ENCODE measurements at places on chromosomes 2 and 18. TPM values are rescaled to one million over a fixed set of nuclear protein-coding genes. Genes with fewer than 3 reads are reported as not detected.

GRCh38 chr2:224875153-224875552 lies 159.0 kb upstream of the CCDC195 start:
- no peak for DNase-seq
- H3K27ac ChIP-seq, result peak overlapping the region; percentile 38
- H3K4me1 ChIP-seq, result peaks cover 26% of the 10 kb centered on the region
- H3K27me3 ChIP-seq, result no peaks in the 10 kb centered on the region
- H3K36me3 ChIP-seq, result no peaks in the 10 kb centered on the region

DNA sequence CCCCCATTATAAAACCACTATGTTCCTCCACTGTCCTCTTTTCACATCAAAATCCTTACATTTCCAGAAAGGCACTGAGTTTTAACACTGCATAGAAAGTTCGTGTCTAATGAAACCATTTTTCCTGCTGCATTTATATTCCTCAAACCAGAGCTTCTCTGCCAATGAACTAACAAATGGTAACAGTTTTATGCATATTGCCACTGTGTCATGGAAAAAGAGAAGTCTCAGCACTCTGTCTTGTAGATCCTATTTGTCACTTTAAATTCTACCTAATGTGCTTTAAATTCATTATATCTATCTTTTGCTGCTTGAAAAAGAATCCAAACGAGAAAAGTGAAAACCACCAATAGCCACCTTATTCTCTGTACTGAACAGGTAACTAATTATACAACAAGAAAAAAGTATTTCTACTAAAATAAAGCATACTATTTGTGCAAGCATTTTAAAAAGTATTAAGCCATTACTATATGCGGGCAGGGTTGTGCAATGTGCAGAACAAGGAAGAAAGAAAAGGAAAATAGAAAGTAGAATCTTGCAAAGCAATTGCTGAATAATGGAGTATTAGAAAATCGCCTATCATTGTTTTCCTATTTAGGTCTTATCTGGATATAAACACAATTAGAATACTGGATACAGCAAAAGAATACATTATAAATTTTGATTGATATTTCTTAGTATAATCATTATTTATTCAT lies 328.9 kb downstream of the ZEB2 start:
- no peaks in the 10 kb centered on the region for H3K27me3 ChIP-seq
- peaks cover 8% of the 10 kb centered on the region for H3K4me1 ChIP-seq
- no peak overlapping the region for H3K4me3 ChIP-seq
- H3K27ac ChIP-seq, result no peak overlapping the region
- no peaks in the 10 kb centered on the region for H3K36me3 ChIP-seq
- no peak for DNase-seq

DNA sequence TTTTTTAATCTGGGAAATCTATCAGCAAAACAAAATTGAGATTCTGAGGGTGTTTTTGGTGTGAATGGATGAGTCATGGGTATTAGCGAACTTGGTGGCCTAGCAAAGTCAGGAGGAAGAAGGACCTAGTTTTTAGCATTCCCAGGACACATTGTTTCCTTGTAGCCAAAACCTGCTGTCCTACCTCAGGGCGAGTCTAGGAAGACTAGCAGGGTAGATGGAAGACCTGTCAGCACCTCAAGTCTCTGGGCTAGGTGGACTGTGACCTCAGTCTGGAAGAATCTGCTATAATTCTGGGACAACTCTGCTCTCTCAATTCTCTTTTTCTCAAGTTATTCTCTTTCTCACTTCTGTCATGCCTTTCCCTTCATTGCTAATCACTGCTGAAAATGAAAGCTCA lies 1399.3 kb upstream of the LRRTM1 start:
- H3K4me1 ChIP-seq, result no peaks in the 10 kb centered on the region
- H3K4me3 ChIP-seq, result no peak overlapping the region
- no peak overlapping the region for H3K27ac ChIP-seq
- no peak for DNase-seq

- no peak overlapping the region for H3K27ac ChIP-seq
- no peak for DNase-seq
- H3K27me3 ChIP-seq, result no peaks in the 10 kb centered on the region
- H3K36me3 ChIP-seq, result no peaks in the 10 kb centered on the region
- H3K4me3 ChIP-seq, result no peak overlapping the region
Observed at GRCh38 chr2:173652767-173653431, 298.2 kb downstream of the CDCA7 start.

The GALNT1 gene
- total RNA-seq, result 38.5 TPM

The TGFBRAP1 gene
- 22.1 TPM for total RNA-seq

The TMEM37 gene
- 42.6 TPM for total RNA-seq

The TTR gene
- not detected for total RNA-seq

The SERPINB2 gene
- not detected for total RNA-seq
